CD4-positive, alpha-beta T cell treated with Interleukin-17A for 1 hour (primary cell): ENCODE measurements at places on chromosomes 7 and 10.

- no peak for DNase-seq
These were observed 136.2 kb downstream of the TCF7L2 start for GRCh38 chr10:113086282-113086681.

DNA sequence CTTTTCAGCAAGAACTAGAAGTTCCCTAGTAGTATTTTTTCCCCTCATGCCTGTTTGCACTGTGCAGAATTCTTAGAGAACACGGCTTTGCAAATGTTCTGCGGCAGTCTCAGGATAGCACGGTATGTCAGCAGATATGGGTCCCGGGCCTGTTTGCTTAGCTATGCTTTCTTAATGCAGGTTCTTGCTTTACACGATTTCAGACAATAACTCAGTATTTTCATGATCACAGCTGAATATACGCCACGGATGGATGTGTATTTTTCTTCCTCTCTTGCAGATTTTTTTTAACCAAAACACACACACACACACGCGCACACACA is 137.3 kb downstream of the HECW1 start:
- no peak for DNase-seq

DNA sequence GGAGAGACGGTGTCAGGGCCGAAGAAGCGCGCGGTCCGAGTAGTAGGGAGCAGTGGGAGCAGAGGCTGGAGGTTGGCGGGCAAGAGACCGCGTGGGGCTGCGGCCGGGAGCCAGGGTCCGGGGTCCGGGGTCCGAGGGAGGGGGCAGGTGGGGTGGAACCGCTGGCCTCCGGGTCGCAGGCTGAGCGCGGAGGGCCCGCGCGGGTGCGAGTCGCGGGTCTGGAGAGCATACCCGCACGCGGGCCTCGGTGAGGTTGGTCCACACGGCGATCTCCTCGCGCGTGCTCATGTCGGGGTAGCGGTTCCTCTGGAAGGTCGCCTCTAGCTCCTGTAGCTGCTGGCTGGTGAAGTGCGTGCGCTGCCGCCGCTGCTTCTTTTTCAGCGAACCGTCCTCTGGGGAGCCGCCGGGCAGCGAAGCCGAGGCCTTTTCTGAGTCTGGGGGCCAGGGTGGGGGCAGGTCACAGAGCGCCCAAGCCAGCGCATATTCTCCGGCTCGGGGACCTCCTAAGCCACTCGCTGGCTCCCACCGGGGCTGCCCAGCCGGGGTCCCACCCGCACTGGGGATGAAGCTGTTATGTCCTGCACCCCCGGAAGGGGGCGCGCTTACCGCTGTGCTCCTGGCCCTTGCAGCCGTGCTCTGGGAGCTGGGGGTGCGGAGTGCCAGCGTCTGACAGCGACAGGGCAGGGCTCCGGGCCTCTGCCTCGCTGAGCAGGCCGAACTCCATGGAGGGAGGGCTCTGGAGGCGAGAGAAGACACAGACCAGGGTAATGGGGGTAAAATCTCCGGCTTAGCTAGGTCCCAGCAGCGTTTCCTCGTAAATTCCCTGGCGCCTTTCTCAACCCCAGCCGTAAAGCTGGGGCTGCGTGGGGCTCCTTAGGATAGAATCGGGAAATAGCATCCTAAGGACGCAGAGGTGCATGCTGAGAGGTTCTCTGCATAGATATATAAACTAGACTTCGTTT is 5.5 kb downstream of the ELOVL3 start:
- peak; percentile 70 for DNase-seq

DNA sequence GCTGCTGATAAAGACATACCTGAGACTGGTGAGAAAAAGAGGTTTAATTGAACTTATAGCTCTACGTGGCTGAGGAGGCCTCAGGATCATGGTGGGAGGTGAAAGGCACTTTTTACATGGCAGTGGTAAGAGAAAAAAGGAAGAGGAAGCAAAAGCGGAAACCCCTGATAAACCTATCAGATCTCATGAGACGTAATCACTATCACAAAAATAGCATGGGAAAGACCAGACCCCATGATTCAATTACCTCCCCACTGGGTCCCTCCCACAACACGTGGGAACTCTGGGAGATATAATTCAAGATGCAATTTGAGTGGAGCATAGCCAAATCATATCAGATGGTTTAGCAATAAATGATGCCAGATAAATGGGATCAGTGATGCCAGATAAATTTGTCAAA is 892.0 kb upstream of the CELF2 start:
- no peak for DNase-seq

- no peak for DNase-seq
These were observed 6.5 kb downstream of the HIPK2 start for GRCh38 chr7:139771001-139771956.

DNA sequence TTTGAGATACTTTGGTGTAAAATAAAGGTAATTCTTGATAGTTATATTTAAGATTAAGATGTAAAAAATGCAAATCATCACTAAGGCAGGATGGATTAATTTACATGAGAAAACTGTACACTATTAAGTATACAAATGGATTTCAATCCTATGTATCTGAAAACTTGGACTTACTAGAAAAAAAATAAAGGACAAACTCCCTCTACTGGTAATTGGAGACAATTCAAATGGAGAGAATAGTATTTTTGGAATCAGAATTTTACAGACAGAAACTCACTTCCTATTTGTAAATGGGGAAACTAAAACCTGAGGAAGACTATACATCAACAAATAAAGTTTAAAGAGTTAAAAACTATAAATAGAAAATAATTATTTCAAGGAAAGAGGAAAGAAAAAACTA is 62.6 kb downstream of the CUL2 start:
- DNase-seq = no peak

GRCh38 chr7:89401099-89401498 is 605.6 kb upstream of the TEX47 start:
- DNase-seq = no peak

DNA sequence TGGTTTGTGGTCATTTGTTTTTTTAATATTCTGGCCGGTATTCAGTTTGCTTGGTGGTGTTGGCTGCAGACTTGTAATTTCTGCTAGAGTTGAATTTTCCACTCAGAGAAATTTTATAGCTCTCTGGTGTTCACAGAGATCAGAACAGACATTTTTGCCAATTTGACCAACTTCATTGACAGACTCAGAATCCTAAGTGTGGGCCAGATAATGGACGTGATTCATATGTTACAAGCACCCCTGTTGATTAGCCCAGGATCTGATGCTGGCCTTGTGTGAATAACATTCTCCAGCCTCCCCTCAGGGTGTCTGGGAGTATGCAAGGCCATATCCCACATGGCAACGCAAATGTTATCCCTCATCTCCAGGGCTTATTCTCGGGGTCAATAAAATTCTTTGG is 283.8 kb downstream of the C7orf25 start:
- no peak for DNase-seq

- no peak for DNase-seq
These were observed 55.0 kb downstream of the WAC start for GRCh38 chr10:28587970-28588290.

DNA sequence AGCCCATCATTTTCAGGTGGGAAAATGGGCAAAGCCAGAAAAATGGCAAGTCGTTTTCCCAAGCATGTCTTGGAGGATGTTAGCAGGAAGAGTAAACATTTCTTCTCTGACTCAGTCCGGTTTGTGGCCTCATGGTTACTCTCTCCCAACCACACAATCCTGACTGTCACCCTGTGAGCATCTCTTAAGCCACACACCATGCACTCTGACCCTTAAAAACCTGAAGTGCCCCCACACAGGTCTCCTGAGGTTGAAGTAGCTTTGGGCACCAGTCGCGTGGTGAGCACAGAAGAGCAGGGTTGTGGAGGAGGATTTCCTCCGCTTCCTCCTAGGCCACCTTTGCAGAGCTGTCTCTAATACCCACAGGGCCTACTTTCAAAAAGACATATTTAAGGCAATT is 387.3 kb upstream of the NPVF start:
- no peak for DNase-seq

DNA sequence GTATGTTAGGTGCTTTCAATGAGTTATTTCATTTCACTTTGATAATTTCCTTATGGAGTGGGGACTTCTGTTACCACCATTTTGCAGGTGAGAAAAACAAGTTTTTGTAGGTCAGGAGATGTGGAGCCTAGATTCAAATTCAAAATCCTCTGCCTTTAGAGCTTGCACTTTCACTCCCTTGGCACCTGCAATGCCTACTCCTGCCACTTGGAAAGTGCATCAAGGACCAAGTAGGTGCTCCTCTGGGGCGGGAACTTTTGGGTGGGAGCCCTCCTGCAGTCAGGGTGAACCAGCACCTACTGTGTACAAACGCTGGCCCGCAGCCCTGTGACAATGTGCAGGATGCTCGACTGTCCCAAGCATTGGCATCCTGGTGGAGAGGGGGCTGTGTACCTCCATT is 199.0 kb downstream of the EMX2 start:
- DNase-seq = no peak

DNA sequence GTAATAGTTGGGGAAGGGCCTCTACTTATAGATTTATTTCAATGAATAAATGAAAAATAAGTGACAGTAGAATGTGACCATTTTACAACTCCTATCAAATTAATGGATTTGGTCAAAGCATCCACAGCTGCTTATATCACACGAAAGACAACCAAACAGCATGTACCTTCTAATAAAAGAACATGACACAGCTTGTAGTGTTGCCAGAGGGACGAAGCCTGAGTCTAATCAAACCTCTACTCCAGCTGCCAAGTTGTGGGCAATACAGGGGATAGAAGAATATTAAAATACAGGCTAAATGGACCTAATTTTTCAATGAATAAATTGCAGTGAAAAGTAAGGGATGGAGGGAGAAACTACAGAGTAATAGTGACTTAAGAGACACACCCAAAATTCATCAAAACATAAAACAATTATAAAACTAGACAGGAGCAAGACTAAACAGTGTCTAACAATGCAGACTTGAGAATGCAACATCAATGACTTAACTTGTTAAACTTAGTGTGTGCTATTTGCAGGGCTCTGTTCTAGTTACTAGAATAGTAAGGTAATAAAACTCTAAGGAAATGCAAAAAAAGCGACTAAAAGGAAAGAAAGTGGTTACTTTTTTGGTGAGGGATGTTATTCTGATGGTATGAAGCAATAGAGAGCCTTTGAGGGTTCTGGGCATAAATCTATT is 853.8 kb downstream of the GRM8 start:
- no peak for DNase-seq

- no peak for DNase-seq
These were observed 34.8 kb upstream of the GALNTL5 start for GRCh38 chr7:151921451-151921850.

DNA sequence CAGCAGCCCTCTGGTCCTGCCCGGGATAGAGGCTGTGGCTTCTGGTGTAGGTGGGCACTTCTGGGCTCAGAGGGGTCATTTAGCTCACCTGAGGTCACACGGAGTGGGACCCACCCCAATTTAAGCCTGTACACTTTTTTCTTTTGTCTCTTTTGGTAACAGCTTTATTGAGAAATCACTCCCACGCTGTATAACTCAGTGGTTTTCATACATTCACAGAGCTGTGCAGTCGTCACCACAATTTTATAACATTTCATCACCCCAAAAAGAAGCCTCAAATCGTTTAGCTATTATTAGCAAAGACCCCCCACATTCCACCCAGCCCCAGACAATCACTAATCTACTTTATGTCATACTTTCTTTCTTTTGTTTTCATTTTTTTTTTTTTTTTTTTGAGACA is 62.3 kb downstream of the LHPP start:
- no peak for DNase-seq

- DNase-seq = no peak
These were observed 36.2 kb upstream of the XPNPEP1 start for GRCh38 chr10:109959259-109960145.

GRCh38 chr10:75505293-75505692 is 73.9 kb downstream of the LRMDA start:
- DNase-seq = no peak

DNA sequence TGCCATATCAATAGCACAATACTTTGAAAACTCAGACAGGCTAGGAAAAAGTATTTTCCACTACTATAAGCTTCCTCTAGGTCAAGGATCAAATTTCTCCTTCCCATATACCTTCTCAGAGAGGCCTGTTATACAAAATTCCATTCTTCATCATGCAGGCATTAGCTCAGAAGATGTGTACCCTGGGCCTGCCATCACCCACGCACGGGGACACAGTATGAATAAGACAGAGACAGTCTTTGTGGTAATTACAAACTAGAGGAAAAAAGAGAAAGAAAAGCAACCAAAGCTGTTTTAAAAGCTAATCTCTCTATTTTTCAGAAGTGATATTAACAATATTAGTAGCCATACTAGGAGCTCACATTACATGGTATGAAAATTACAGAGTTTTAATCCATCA is 236.8 kb upstream of the AOAH start:
- DNase-seq = no peak

DNA sequence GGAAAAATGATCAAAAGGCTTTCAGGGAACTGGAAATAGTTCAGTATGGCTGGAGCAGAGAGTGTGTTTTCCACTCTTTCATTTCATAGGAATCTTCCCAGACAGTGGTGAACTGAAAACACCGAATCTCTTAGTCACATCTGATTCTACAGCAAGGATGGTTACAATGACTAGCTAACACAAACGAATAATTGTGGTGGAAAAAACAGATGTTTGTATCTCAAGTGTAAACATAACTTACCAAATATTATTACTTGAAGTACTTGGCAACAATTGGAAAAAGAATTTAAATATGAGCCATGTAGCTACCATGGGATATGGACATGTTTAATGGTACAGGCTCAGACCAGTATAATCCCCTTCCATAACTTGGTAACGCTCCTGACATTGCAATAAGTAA is 21.1 kb upstream of the BPGM start:
- DNase-seq = no peak

- no peak for DNase-seq
These were observed 5.7 kb downstream of the C10orf67 start for GRCh38 chr10:23338886-23339285.

- DNase-seq = no peak
These were observed 252.7 kb upstream of the ETV1 start for GRCh38 chr7:14242175-14242574.

DNA sequence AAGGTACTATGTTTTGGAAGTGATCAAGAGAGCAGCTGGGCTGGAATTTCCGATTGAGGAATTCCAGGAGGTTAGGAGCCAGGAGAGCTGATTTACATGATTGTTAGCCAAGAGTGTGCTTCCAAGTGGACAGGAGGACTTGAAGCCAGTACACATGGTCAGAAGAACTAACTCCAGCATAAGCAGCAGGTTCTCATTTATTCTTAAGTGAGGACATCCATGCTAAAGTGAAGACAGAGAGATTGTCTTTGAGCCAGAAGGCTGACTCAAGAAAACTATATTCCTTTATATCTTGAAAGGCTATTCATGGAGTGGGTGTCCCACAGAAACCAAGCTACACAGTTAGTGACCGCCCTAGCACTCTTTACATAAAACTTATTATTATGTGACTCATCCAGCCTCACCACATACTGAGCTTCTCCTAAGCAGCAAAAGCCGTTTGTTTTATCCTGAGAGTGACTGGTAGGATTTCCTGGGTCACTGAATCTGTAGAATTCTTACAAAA is 56.7 kb upstream of the SEMA3A start:
- no peak for DNase-seq

DNA sequence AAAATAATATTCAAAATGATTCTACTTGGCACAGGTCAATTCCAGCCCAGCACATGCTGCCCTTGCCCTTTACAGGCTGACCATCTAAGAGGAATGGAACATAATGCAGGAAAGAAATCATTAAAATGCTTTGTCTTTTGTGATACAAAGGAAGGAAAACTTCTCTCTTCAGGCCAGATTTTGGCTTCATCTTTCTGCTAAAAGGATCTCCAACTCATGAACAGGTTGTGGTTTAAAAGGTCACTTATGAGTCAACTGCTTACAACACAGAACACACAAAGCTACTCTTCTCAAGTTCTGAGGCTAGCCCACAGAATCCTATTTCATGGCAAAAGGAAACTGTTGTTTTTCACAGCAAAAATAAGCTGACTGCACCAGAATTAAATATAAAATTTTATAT is 197.1 kb downstream of the DOCK4 start:
- DNase-seq = no peak
